Stimulated activated CD4-positive, alpha-beta T cell treated with anti-CD3 and anti-CD28 coated beads, Interleukin-12 subunit alpha, Interleukin-12 subunit beta, amount 100 ng/mL, for 48 hours (primary cell): ENCODE measurements at places on chromosomes 5 and 9.

- no peak for DNase-seq
These were observed 47.7 kb downstream of the ZNF608 start for GRCh38 chr5:124698770-124699169.

GRCh38 chr5:38835887-38836286 is 9.9 kb upstream of the OSMR start:
- no peak for DNase-seq

GRCh38 chr9:112817860-112818203 is 67.3 kb downstream of the SNX30 start:
- DNase-seq: no peak

GRCh38 chr9:135957431-135957830 is 3.7 kb downstream of the UBAC1 start:
- no peak for DNase-seq

- DNase-seq: no peak
These were observed 25.9 kb upstream of the SELENOP start for GRCh38 chr5:42837601-42838000.

DNA sequence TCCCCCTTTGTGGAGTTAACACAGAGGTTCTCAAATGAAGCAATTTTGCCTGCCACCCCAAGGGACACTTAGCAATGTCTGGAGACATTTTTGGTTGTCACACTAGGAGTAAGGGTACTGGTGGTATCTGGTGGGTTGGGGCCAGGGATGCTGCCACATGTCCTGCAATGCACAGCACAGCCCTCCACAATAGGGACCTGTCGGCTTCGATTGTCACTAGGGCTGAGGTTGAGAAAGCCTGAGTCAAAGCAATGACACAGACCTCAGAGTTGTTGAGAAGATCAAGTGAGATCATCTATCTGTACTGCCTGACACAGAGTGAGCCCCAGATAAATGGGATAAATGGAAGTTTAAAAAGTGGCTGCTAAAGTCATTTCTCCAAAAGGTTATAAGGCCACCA is 249.2 kb upstream of the KLF4 start:
- DNase-seq: no peak

DNA sequence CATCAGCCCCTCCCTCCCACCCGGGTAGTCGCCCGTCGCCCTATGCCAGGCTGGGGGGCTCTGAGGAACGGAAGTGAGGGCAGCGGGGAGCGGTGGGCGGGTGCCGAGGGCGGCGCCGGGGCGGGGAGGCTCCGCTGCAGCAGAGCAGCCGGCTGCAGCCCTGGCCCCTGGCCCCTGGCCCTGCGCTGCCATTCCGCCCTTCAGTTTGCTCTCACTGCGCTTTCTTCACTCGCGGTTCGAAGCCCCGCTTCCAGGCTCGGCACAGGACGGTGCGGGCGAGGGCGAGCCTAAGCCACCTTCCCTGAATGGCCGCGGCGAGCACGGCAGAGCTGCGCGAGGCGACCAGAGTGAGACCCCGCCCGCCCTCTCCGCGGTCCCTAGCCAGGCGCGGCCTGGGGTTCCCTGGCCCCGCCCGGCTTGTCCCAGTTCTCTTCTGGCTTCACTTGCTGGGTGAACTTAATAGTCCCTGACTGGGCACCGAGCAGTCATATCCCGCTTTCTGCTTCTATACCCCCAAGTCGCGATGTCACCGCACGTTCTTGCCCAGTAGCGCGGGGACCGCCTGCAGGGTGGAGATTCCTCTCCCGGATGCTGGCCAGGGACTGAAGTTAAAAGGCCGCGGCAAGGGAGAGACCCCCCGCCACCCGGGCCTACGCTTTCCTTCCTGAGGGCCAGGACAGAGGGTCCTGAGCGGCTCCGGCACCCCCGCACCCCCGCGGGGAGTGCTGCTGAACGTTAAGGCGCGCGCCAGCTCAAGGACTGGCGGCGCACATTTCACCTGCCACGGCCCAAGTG is 623 bp upstream of the TRIM36 start:
- DNase-seq: no peak

GRCh38 chr9:74443036-74443750 is 53.9 kb upstream of the RORB start:
- DNase-seq: no peak

GRCh38 chr9:94082956-94083355 is 1.3 kb upstream of the PTPDC1 start:
- no peak for DNase-seq

GRCh38 chr9:92276331-92277032 is 17.0 kb downstream of the IARS1 start:
- no peak for DNase-seq

DNA sequence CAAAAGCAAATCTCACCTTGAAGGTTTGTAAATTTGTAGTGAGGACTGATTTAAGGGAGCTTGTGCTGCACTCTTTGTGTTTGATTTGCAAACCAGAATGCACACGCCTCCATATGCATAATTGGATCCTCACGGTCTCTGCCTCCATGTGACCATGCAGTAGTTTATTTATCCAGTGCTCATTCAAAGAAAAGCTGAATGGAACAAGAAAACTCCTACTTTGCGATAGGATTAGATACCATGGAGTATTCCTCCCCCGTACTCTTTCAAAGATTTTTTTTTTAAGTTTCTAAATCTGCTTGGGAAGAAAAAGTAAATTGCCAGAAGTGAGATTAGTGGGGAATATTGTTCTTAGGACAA is 290.4 kb upstream of the TUT7 start:
- DNase-seq: no peak

DNA sequence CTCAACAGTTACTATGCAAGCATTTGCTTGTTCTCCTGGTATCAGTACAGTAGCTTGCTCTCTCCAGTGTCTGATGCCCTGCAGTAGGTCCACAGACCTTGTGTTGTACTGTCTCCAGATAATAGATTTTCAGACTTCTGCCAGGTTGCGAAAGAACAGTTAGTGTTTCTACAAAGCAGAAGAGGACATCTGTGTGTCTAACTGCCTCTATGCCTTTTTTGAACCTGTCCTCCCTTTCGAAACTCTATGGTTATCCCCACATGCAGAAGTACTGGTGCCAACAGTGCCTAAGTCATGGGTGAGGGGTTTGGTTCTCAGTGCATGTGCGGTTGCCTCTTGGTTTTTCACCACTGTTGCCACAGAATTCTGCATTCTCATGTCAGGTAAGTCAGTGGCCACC is 45.9 kb downstream of the KCNN2 start:
- no peak for DNase-seq

GRCh38 chr9:20604562-20604961 is 17.7 kb downstream of the MLLT3 start:
- DNase-seq: no peak

GRCh38 chr5:158619083-158619788 is 480.5 kb downstream of the EBF1 start:
- no peak for DNase-seq

GRCh38 chr9:123431581-123431980 is 75.6 kb downstream of the CRB2 start:
- DNase-seq: no peak

DNA sequence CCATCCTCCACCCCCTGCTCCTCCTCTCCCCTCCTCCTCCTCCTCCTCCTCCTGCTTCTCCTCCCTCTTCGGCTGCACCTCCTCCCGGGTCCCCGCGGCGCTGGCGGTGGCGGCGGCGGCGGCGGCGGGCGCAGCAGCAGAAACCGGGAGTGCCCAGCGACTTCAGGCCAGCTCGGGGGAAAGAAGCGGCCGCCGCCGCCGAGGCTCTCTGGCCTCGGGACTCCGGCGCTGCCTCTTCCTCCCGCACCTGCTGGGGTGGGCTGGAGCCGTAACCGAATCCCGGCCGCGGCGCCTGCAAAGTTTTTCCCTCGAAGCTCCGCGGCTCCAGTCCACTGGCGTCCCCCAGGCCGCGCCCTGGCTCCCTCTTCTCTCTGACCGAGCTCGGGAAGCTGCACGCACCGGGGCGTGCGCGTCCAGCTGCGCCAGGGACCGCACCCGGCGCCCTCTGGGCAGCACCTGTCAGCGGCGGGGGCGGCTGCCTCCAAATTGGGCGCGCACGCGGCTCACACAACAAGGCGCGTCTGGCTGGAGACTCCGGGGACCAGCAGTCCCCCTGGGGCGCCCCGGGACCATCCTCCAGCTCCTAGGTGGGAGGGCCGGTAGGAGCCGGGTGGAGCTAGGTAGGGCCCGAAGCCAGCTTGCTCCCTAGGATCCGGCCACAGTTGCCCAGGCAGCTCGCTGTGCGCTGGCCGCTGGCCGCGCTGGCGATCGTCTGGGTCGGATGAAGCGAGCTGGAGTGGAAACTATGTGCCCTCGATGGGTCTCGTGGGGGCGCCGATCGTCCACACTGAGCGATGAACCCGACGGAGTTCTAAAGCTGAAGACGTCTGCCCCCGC is at the start of gene MCTP1:
MCTP1 (minus strand) TSS at position 523 of the 837 bp plus-strand sequence.
- no peak for DNase-seq

DNA sequence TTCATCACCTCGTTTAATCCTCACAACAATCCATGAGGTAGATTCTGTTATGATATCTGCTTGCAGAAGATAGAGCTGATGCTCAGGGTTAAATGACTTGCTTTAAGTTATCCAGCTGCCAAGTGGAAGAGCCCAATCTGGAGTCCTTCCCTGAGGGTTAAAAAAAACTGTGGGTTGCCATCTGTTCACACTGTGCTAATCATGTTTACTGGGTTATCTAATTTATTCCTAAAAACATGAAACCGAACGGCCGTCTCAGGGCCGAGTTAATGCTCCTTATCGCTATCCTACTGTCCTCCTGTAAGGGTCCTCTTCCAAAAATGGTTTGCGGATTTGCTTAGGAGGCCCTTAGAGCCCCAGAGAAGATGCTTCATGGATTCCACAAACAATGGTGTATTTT is 153.3 kb downstream of the YIPF5 start:
- no peak for DNase-seq

DNA sequence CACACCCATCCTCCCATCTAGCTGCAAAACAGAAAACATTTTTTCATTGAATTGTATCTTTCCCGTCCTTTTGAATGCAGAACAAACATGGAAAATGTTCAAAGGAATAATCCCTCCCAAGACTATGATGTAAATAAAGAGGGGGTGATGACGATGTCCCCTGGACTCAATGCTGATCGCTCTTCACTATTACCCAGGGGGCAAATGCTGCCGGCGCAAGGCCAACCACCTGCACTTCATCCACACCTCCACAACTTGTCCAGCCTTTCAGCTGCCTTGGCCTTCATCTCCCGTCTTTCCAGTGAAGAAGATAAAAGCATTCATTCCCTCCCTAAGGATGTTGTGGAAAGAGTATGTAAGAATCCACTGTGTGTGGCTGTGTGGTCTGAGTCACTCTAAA is 240.3 kb downstream of the AGTPBP1 start:
- no peak for DNase-seq

DNA sequence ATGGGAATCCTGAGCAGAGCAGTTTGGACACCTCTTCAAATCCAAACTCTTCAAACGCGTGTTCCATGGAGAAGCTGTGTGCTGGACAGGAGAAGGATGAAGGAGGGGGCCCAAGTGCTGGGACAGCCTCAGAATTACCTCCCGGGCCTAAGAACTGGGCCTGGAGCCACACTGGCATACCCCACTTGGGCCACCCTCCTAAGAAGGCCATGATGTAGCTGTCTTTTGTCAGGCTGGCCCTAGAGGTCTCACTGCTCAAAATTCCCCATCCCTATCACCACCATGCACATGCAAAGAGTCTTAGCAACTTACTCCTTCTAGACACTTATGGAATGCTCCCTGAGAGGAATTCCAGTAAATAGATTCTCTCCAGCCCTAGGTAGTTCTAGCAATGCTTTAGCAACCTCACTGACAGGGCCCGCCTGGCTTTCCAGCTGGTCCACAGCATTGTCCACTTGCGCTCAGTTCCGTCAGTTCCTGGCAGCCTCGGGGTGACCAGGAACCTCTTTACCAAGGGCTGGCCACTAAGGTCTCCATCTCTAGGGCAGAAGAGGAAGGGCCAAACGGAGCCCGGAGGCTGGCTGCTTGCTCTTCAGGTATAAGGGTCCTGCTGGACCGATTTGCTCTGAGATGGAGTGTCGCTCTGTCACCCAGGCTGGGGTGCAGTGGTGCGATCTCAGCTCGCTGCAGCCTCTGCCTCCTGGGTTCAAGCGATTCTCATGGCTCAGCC is 75.3 kb downstream of the RGS3 start:
- no peak for DNase-seq

DNA sequence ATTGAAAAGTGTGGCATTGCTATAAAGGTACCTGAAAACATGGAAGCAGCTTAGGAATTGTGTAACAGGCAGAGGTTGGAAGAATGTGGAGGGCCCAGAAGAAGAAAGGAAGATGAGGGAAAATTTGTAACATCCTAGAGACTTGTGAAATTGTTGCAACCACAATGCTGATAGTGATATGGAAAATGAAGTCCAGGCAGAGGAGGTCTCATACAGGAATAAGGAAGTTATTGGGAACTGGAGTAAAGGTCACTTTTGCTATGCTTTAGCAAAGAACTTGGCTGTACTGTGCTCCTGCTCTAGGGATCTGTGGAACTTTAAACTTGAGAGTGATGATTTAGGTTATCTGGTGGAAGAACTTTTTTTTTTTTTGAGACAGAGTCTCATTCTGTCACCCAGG is 43.5 kb downstream of the PTPDC1 start:
- no peak for DNase-seq

- DNase-seq: no peak
These were observed 15.7 kb downstream of the NACC2 start for GRCh38 chr9:136079211-136079915.

DNA sequence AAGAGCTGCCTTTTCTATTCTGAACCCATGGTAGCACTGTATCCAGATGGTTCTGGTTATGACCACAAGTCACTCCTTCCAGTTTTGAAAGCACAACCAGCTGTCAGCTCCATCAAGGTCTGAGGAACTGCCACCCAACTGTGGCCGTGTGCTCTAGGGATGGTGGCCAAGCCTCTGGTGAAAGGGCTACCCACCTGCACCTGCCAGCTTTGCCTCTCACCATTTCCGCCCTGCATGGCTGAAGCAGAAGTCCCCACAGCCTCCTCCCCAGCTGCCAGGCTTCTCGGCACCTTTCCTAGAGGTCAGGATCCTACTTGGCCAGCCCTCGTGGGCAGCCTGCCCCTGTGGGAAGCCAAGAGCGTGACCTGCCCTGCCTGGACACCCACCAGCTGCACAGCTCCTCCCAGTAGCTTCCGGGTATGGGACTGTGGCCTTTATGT is 16.8 kb downstream of the SEMA5A start:
- DNase-seq: no peak

GRCh38 chr5:154197801-154198491 is 7.4 kb downstream of the GALNT10 start:
- DNase-seq: peak; percentile 57

GRCh38 chr5:150751096-150751891 is 7.5 kb downstream of the DCTN4 start:
- no peak for DNase-seq

DNA sequence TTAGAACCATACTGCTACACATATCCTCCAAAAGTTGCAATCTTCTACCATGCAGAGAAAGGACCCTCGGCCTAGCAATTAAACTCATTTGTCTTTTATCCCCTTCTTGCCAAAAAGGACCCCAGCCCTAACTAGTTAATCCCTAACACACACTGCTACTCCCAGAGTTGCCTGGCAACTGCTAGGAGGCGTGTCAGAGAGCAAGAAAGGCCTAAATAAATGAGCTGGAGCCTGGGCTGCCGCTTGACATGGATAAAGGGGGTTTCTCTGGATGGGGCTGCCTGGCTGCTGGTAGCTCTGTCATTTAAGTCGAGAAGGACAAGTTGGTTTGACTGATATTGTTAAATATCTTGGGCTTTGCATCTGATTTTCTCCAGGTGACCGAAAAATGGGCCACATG is 194.8 kb downstream of the CRB2 start:
- no peak for DNase-seq
